Naive thymus-derived CD4-positive, alpha-beta T cell (primary cell): ENCODE measurements at places on chromosomes 7 and 10. TPM values are rescaled to one million over a fixed set of nuclear protein-coding genes. Genes with fewer than 3 reads are reported as not detected.

C10orf67 gene
- 0.08 TPM in 1 of 2 replicates, not detected in the other for total RNA-seq

DNA sequence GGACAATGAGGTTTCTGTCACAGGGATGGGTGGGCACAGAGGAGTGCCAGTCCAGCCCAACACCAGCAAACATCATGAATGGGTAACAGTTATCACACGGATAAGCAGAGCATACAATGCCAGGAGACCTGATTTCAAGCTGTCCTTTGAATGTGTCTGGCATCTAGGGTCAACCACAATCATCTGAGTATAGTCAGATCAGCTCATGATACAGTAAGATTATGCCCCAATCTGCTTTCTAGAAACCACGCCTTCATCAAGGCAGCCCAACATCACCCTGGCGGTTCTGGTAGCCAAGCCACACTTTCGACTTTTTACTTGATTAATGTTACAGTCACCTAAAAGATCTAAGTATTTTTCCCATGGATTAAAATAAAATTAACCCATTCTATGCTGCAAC is 10.5 kb downstream of the FAM171A1 start:
- H3K27ac ChIP-seq: no peak overlapping the region
- H3K27me3 ChIP-seq: no peaks in the 10 kb centered on the region
- no peak for DNase-seq
- H3K4me1 ChIP-seq: no peaks in the 10 kb centered on the region
- H3K36me3 ChIP-seq: no peaks in the 10 kb centered on the region
- H3K4me3 ChIP-seq: no peak overlapping the region

DNA sequence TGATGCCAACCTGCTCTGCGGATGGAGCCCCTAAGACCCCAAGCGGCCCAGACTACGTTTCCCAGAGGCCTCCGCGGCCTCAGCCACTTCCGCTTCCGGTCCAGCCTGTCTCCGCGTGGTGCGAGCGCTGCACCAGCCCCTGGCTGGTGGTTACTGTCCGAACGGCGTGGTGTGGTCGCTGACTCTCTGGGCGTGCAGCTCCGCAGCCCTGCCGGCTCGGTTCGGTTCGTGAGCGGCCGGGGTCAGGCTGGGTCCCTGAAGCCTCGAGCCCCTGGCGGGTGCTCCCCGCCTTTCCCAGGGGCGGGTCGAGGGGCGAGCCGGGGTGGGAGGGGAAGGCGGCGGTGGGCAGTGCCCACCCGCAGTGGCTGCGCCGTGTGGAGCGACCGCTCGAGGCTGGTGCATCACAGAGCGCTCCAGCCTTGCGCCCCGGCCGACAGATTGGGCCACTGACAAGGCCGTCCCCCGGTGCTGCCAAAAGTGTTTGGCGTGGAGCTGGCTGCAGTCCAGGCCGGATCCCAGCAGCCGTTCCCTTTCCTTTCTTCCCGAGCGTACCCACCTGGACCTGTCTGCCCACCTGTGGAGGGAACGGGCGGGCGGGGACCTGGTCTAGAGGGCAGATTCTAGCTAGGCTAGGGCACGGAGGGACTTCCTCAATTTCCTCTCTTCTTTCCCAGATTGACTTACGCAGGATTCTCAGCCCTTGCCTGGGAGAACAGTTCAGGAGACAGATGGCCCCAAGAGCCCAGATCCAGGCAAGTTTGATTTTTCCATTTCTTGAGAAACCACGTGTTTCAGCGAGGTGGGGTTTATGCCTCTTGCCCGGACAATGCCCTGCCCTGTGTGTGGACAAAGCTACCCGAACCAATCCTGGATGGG is at the start of gene ZNF485:
TSS of gene ZNF485 (plus strand) at position 116 of the 876 bp plus-strand sequence. CDS start at position 729, 613 bp downstream.
- H3K27ac ChIP-seq: peak within 1 kb of the TSS; percentile 75
- peak within 1 kb of the TSS; percentile 82 for H3K4me3 ChIP-seq
- H3K36me3 ChIP-seq: peaks cover 23% of the 10 kb centered on the region
- no peaks in the 10 kb centered on the region for H3K27me3 ChIP-seq

SYT15B gene
- total RNA-seq: not detected

- no peak for DNase-seq
- no peak overlapping the region for H3K27ac ChIP-seq
- H3K4me1 ChIP-seq: no peaks in the 10 kb centered on the region
- H3K36me3 ChIP-seq: no peaks in the 10 kb centered on the region
- no peaks in the 10 kb centered on the region for H3K27me3 ChIP-seq
- H3K4me3 ChIP-seq: no peak overlapping the region
Measured at GRCh38 chr7:108224387-108224786, 94.2 kb upstream of the LAMB4 start.
